ENCODE measurements at places on chromosomes 4 and X.

- DNase-seq, result peak; percentile 8
Measured at GRCh38 chrX:69163936-69164741, 1.1 kb downstream of the PJA1 start.

GRCh38 chrX:54358424-54359211 lies 772 bp upstream of the WNK3 start:
- no peak for DNase-seq

- no peak for DNase-seq
Measured at GRCh38 chr4:156779774-156780173, 191.8 kb downstream of the PDGFC start.

GRCh38 chrX:84335121-84335520 lies 147.1 kb upstream of the RPS6KA6 start:
- no peak for DNase-seq

DNA sequence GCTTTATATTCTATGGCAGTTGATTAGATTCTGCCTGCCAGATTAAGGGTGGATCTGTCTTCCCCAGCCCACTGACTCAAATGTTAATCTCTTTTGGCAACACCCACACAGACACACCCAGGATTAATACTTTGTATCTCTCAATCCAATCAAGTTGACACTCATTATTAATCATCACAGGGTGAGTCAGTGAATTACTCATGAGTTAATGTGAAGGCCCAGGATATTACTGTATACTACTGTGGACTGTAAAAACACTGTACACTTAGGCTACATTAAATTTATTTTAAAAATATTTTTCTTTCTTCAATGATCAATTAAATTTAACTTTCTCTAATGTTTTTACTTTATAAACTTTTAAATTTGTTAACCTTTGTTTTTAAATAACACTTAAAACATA lies 87.7 kb downstream of the NAP1L3 start:
- no peak for DNase-seq

GRCh38 chr4:40722576-40723161 lies 27.1 kb upstream of the NSUN7 start:
- no peak for DNase-seq

DNA sequence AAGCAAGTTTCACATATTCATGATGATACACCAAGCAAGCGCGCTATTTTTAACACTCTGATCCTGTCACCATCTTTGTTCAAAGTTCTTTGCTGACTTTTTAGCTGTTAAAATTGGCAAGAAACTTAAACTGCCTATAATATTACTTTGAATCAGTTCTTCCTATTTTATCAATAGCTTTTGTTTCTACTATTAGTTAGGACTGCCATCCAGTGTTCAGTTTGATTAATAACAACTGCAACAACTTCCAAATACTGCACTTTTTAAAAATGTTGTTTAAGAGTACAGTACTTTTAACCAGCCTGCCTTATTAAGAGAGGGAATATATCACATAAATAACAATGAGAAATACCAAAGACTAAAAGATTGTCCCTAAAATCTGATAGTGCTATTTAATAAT lies 614.3 kb downstream of the FAM133A start:
- DNase-seq, result no peak

- DNase-seq, result no peak
Measured at GRCh38 chrX:35244796-35245508, 302.4 kb downstream of the FAM47B start.

DNA sequence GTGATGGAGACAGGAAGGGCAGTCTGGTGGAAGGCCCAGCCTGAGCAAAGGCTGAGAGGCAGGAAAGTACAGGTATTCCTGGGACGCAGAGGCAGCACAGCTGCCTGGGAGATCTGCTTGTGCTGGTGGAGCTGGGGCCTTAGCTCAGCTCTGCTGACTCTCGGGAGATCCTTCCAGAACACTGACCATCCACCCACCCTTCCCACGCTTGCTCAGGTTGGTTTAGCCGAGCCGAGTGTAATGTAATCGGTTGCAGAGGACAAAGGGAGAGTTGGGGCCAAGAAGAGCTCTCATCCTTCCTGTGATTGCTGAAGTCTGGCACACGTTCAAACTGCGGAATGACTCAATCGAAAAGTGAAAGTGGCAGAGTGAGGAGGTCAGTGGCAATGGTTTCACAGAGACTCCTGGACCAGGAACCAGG lies 43.1 kb upstream of the GPR78 start:
- DNase-seq, result no peak
